Left cardiac atrium (tissue), 4 donors: ENCODE measurements at places on chromosomes 12 and 14. TPM values are rescaled to one million over a fixed set of nuclear protein-coding genes. Genes with fewer than 3 reads are reported as not detected.

GRCh38 chr12:116727891-116728290 is 10.0 kb downstream of the SPRING1 start:
- DNase-seq, result no peak

- DNase-seq, result no peak
These were observed 46.5 kb upstream of the SAV1 start for GRCh38 chr14:50714450-50715073.

DNA sequence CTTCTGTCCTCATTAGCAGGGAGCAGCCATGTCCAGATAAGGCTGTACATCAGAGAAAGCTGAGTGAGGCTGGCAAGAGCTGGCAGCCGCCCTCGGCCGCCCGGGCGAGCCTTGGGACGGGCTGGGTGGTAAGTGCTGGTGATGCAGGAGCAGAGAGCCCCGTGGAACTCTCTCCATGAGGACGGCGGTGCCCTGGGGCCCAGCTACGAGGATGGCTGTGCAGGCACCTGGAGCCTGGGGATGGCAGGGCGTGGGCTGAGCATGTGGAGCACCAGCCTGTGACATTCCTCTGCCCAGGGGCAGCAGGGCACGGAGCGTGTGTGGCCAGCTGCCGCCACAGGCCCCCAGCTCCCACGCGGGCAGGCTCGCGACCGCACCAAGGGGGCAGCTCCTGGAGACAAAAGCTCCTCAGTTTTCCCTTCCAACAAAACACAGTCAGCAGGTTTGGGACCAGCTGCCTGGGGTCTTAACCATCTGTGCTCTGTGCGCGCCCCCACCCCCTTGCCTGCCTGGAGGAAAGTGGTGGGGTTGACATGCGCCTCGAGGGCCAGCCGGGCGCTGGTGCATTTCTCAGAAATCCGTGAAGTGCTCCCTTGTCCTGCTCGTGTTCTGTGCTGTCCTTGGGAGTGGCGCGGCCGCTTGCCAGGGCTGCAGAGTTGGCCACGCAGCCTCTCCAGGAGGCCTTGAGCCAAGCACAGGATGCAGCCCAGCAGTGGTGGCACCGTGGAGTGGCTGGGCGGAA is 21.4 kb downstream of the PACS2 start:
- DNase-seq, result no peak

DNA sequence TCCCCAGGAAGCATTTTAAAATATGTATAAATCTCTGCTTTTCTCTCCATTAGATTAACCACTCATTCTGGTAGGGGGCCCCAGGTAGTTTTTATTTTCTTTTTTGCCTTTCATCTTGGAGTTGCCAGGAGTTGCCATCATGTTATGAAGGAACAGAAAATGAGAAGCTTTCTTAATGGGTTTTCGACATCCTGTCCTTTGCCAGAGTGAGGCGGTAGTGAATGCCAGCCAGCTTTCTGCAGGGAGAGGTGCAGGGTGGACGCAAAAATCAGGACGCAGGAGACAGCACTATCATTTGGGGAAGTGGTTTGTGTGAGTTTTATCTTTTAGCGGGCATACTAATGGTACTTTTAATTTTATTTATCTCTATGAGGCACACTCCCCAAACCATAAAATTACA is 1.7 kb downstream of the RASSF8 start:
- DNase-seq, result peak; percentile 46

GRCh38 chr12:131702573-131702877 is 8.4 kb upstream of the SFSWAP start:
- no peak for DNase-seq

GRCh38 chr14:36091096-36091495 is 85.4 kb downstream of the PTCSC3 start:
- no peak for DNase-seq

GRCh38 chr12:9759694-9760093 is 1.0 kb downstream of the CD69 start:
- DNase-seq, result no peak

DNA sequence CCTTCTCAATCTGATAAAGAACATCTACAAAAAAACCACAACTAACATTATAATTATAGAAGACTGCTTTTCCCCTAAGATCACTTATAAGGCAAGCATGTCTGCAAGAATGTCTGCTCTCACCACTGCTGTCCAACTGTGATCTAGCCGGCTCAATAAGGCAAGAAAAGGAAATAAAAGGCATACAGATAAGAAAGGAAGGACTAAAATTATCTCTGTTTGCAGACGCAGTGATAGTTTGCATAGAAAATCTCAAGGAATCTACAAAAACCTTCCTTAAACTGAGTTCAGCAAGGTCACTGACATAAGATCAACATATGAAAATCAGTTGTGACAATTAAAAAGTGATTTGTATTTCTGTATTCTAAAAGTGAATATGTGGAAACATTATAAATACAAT is 138.0 kb upstream of the EGLN3 start:
- DNase-seq, result no peak

DNA sequence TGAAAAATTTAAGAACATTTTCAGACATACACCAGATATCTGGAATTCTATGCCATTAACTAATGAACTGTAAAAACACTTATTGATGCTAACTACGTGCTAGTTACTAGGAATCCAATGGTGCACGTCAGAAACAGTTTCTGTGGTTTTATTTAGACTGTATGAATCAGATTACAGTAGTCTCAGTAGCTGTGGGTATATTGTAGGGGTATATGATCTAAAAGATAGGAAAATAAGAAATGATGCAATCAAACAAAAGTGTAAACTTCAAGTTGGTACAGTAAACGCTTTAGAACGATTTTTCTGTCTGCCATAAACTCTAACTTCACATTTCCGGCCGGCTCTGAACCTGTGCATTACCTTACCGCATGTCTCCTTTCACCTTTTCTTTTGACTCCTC is 2.3 kb downstream of the ABCC9 start:
- DNase-seq, result no peak

GRCh38 chr12:89857652-89858274 is 149.1 kb upstream of the ATP2B1 start:
- no peak for DNase-seq

The C3AR1 gene
- 22.0 TPM for total RNA-seq

The FGD6 gene
- 16.2 TPM for total RNA-seq

The RNASE3 gene
- total RNA-seq, result not detected

The PIWIL1 gene
- total RNA-seq, result not detected
